Mesenteric fat pad (tissue), 1 donor: ENCODE measurements at places on chromosomes 3 and 15. TPM values are rescaled to one million over a fixed set of nuclear protein-coding genes. Genes with fewer than 3 reads are reported as not detected.
A peak's percentile ranks its signal among the peaks of the same experiment; 100 is the strongest.

The MKRN2OS gene
- not detected for total RNA-seq

The LRRIQ4 gene
- total RNA-seq, result not detected

The NMNAT3 gene
- total RNA-seq, result 4.6 TPM

The UBAP1L gene
- 3.9 TPM for total RNA-seq

The ISL2 gene
- 0.67 TPM for total RNA-seq

The CFAP100 gene
- not detected for total RNA-seq

The NANOGP8 gene
- not detected for total RNA-seq

The PLA2G4E gene
- not detected for total RNA-seq

The ATP13A3 gene
- total RNA-seq, result 204 TPM

The TP53BP1 gene
- total RNA-seq, result 44.8 TPM

The FOXL2 gene
- not detected for total RNA-seq

The HTD2 gene
- 7.6 TPM for total RNA-seq

The KLHDC8B gene
- total RNA-seq, result 53.5 TPM

The KLF13 gene
- 41.8 TPM for total RNA-seq

The PGBD4 gene
- total RNA-seq, result 0.96 TPM

The RHCG gene
- total RNA-seq, result 5.7 TPM

The SLC22A14 gene
- total RNA-seq, result 0.48 TPM

DNA sequence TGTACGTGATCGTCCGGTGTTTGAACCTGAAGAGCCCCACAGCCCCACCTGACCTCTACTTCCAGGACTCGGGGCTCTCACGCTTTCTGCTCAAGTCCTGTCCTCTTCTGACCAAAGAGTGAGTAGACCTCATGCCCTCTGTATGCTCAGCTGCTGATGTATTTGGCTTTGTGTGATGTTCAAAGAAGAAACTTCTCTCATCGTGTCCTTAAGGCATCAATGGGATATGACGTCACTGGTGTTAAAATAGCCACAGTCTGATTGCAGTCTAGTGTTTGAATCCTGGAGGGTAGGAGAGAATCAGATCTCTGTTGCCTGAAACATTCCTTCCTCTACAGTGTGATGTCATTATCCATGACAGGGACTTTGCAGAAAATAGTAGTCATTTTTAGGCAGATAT, 28.1 kb downstream of the ABHD2 start:
- no peak for DNase-seq

- DNase-seq, result no peak
Observed at GRCh38 chr3:186511245-186511644, 32.9 kb downstream of the CRYGS start.

- no peak for DNase-seq
Observed at GRCh38 chr15:72927451-72927850, 124.8 kb upstream of the NEO1 start.

DNA sequence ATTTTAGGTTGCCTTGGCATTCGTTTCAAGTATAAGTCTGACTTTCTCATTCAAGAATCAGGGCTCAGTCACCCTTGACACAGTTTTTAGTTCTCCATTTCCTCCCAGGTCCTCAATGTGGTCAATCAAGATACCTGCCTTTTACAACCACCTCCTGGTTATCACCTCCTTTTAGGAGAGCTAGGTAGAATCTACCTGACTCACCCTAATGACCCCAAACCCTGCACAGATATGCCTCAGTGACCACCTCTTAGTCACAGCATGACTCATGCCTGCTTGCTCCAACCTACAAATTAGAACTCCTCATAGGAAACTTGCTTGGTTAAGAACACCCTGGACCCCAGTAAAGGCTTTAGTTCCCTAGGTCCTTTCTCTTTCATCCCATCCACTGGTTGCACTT, 22.5 kb downstream of the DMXL2 start:
- DNase-seq, result no peak

DNA sequence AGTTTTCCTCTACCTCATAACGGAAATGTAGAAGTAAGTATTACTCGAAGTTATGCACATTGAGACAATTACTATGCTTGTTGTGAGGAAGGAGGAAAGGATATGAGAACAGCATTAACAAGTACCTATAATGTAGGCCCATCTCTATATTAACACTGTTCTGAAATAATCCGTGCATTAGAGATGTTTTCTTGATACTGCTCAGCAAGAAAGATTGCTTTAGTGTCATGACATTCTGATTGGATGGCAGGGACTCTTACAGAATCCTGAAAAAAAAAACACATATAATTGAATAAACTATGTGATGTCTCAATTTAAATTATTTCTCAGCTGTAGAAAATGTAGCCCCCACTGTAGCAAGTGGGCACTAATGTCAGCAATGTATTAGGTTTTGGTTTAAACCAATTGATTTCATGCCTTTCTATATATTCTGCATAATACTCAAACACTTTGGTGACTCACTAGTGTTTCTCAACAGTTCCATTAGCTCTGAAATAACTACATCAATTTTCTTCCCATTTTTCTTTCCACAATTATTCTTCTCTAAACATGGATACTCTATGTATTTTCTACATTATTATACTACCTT, 598.3 kb upstream of the BCHE start:
- no peak for DNase-seq

DNA sequence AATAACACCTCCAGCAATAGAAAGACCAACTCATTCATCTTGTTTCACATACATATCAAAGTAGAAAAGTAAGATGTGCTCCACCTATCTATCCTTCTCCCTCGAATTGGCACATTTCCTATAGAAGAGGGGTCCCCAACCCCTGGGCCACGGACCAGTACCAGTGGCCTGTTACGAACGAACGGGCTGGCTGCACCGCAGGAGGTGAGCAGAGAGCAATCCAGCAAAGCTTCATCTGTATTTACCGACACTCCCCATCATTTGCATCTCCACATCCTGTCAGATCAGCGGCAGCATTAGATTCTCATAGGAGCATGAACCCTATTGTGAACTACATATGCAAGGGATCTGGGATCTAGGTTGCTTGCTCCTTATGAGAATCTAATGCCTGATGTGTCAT, 95.0 kb upstream of the CGNL1 start:
- DNase-seq, result no peak

DNA sequence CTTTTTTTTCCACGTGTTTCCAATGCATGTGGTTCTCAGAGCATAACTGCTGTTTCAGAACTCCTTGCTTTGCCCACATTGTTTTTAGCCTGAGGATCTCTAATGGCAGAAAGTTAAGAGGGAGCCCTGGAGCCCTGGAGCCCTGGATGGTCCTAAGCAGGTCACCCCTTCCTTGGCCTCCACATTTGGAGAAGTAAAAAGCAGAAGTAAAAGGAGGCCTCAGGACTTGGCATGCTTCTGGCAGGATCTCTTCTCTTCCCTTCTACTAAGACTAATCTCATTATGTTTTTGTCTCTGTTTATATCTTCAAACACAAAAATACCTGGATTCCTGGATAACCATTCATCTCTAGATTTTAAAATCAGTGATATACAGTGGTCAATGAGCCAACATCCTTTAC, 50.1 kb downstream of the P2RY1 start:
- no peak for DNase-seq

- DNase-seq, result no peak
Observed at GRCh38 chr15:82624008-82624407, 23.2 kb downstream of the CPEB1 start.

DNA sequence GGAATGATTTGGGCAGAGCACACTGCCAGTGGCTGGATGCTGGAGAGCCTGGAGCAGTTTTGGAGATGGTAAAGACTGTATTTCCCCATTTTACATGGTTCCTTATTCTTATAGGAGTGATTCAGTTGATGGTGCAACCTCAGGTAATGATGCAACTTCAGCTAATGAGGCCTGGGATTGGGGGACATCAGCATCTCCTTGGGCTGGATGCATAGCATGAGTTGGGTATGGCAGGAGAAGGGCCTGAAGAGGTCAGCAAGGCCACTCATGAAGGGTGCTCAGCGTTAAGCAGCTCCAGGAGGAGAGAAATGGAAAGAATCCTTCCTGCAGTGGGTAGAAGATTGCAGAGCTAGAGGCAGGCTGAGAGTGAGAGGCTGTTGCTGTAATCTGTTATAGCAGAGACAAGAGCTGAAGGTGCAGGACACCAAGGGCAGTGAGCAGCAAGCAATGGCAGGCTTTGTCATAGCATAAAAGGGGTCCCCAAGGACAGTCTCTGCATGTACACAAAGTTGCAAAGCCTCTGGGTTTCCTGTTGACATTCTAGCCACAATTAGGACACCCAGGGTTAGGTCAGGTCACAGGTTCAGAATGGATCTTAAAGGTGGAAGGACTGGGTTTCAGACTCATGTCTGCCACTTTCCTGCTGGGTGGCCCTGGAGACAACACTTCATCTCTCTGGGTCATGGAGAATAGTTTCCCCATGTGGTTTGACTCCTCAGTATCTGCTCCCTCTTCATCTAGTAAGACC, 29.5 kb upstream of the SNRK start:
- no peak for DNase-seq

GRCh38 chr15:72474466-72474911, 359 bp downstream of the ARIH1 start:
- peak; percentile 91 for DNase-seq

- no peak for DNase-seq
Observed at GRCh38 chr15:98866511-98866910, 141.1 kb downstream of the PGPEP1L start.

DNA sequence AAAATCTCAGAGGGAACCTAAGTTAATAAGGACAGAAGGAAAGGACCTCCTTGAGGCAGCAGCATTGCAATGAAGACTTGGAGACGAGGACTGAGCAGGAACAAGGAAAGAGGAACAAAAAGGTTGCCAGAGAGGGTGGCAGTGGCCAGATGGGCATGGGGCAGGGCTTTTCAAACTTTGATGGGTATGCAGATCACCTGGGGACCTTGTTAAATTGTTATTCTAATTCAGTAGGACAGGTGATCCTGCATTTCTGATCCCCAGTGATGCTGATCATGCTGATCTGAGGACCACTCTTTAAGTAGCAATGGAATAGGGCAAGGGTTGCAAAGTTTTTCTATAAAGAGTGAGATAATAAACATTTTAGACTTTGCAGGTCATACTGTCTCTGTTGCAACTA, 11.1 kb downstream of the COL6A6 start:
- DNase-seq, result no peak

- DNase-seq, result no peak
Observed at GRCh38 chr15:85282504-85283115, 97.8 kb upstream of the AKAP13 start.

DNA sequence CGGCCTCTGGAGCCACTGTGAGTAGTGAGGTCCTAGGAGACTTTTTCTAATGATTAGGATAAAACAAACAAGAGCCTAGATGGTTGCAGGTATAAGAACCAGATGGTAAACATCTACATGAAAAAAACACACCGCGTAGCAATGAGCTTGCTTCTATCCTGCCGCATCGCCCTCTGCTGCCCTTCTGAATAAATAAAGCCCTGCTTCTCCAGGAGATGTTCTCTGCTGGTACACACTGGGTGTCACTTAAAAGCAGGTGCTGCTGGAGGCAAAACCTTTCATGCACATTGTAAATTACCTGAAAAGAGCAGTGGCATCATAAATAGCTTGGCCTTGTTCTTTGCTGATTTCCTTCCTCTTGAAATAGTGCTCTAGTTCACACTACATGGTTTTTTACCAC, 164.4 kb upstream of the TOPAZ1 start:
- DNase-seq, result no peak

DNA sequence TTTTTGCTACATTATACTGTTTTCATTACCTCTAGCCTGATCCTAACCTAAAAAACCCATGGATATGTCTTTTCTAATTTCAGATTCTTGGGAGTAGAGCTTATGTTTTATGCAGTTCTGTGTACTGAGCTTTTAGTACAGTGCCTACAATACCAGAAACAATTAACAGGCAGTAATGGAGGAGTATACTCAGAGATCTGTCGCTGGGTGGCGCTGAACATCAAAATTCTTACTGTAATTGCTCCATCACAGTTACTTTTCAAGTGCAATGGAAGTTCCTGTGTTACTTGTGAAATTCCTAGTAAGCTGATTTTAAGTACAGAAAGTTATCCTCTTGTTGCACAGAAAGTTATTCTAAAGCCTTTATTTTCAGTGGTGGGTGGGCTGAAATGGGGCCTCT, 66.9 kb downstream of the RNF13 start:
- no peak for DNase-seq
